ENCODE measurements at places on chromosomes 16 and 17.

- no peak for DNase-seq
Measured at GRCh38 chr17:77322514-77323412, 182.0 kb downstream of the SEC14L1 start.

- no peak for DNase-seq
Measured at GRCh38 chr17:82687375-82687861, 11.1 kb downstream of the RAB40B start.

DNA sequence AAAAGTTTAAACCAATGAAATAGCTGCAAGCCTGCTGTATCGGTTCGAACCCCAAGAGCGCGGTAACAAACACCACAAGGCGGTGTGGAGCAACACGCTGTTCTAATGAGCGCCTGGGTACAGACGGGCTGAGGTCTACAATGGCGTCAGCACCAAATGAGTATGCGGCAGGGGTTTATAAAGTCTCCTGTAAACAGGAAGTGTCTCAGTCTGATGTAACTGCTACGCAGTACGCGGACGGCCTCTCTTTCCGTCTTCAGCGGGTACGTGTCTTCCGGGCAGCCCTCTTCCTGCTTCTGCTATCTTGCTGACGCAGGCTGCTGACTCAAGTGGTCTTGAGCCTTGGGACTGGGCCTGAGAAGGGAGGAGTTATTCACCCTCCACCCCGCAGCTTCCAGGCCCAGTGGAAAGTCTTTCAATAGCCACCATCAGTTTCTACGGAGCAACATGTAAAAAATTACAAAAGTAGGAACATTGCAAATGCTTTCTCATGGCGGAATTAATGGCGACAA lies 40.5 kb upstream of the KCNJ2 start:
- DNase-seq: no peak

GRCh38 chr17:59825533-59826322 lies 67.0 kb downstream of the TUBD1 start:
- no peak for DNase-seq

GRCh38 chr16:15055141-15056053 lies 477 bp downstream of the NTAN1 start:
- peak; percentile 50 for DNase-seq

DNA sequence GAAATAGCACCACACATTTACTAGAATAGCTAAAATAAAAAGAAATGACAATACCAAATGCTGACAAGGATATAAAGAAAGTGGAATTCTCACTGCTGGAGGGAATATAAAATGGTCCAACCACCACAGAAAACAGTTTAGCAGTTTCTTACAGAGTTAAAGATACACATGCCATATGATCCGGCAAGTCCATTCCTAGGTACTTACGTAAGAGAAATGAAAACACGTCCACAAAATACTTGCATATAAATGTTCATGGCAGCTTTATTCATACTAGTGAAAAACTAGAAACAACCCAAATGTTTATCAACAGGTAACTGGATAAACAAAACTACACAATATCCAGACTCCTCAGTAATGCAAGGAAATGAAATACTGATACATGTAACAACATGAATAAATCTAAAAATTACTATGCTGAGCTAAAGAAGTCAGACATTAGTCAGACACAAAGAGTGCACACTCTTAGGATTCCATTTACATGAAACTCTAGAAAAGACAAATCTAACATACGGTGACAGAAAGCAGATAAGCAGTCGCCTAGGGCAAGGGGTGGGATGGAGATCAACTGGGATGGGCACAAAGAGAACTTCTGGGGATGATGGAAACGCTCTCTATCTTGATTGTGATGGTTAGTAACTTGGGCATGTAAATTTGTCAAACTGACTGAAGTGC lies 76.4 kb downstream of the SMG6 start:
- DNase-seq: no peak

DNA sequence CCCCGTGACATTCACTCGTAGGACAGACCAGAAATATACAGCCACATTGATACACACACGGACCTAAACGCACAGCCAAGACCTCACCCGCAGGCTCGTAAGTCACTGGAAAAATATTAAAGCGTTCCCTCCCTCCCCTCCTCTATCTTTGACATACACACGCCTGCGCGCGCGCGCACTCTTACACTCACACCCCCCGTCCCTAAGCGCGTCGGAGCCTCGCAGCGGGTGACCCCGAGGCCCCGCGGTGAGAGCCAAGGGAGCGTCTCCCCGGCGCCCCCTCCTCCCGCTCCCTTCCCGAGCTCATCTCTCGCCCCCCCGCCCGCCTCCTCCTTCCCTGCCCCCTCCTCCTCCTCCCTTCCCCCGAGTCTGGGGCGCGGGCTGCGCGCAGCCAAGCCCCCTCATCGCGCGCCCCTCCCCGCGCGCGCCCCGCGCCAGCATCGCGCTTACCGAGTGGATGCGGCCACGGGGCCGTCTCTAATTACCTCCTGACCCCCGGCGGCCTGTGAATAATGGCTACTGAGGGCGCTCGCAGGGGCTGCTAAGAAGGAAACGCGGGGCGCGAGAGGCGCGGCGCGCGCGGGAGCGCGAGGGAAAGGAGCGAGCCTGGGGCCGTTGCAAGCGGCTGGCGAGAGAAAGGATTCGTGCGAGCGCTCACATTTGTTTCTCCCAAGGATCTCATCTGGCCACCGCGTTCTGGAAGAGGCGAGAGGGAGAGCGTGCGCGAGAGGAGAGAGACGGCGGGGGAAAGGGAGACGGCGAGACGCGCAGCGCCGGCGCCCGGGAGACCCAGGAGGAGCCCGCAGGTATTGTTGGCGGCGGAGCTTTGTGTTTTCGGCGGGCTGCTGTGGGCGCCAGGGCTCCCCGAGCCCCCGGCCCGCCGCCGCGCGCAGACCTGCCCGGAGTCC lies 42.4 kb downstream of the RAI1 start:
- DNase-seq: no peak

GRCh38 chr17:78242024-78242742 lies 10.8 kb downstream of the TMEM235 start:
- no peak for DNase-seq

DNA sequence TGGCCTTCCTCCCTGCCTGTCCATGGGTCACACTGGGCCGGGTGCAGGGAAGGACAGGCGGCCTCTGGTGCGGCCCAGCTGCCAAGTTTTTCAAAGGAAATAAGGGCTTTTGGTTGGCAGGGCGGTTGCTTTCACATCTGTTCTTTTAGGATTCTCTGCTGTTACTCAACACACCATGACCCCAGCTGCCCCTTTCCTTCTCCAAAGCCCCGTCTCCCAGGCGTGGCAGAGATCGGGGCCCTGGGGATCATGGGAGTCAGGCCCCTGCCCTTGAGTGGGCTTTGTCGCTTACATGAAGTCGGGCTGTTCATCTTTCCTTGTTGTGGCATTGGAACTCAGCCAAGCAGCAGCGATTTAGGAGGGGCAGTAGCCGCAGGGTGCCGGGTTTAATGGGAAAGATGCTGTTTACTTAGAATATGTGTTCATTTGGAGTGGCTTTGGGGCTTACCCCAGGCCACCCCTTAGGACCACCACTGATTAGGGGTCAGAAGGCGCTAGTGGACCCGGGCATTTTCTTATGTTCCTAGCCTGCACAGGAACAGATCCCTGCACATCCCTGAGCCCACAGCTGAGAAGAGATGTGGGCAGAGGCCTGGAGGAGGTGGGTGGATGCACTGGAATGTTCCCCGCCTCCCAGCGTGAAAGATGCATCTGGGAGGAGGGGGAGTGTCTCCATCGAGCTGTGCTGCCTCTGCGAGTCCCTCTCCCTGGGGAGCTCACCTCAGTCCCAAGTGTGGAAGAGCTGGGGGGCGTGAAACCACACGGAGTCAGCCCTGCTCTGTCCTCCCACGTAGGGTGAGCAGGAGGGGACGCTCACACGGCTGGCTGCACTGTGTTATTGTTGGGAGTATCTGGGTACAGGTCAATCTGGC lies 6.8 kb upstream of the ADCY7 start:
- no peak for DNase-seq

DNA sequence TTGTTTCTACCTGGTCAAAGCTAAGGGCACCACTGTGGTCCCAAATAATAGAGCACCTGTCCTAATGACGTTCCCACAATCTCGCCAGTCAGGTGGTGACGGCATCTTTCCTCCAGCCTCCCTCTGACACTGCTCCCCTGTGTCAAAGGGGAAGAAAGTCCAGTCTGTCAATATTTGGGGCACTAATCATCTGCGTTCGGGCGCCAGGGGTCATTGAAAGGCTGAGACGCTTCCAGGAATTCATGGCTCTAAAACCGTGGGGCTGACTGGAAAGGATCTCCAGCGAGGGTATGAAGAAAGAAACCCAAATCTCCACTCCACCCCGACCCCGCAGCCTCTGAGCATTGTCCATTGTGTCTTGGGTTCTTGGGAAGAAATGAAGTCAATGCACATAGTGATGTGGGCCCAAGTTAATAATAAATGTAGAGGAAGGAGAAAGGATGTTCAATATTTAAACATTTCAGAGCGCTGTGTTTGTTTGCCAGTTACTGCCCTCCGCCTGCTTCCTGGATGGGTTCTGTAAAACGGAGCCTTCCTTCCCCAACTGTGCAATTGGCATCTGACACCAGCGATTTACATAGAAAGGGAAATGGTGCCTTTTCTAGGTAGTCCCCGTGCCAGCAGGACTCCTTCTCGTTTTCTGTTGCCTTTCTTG lies 103.2 kb downstream of the SOCS1 start:
- no peak for DNase-seq

DNA sequence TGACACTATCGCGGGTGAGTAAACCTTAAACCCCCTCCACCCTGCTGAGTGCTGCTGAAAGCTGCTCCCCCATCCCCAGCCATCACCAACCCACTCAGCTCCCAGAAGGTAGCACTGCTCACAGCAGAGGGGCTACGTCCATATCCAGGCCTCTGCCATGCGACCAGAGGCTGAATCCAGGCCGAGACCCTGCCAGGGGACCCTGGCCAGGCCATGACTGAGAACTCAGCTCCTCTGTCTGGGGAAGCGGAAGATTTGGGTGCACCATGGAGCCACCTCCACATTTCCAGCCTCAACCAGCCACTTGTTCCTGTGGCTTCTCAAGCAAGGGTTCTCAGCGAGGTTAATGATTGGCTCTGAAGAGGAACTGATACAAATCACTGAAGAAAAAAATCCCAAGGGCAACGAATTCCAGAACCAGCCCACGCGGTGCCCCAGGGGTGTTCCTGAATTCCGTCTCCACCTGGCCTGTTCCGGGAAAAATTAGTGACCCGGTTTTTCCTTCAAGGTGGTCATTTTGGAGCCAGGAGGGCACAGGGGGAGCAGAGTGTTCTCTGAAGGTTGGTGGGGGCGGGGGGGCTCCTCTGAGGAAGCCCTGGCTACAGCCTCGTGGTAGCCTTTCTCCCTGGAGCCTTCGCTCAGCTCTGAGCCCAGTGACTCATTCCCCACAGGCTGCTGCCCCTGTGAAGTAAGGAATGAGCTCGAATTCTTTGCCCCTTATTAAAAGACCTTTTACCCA lies 9.3 kb upstream of the SLC16A5 start:
- DNase-seq: no peak

DNA sequence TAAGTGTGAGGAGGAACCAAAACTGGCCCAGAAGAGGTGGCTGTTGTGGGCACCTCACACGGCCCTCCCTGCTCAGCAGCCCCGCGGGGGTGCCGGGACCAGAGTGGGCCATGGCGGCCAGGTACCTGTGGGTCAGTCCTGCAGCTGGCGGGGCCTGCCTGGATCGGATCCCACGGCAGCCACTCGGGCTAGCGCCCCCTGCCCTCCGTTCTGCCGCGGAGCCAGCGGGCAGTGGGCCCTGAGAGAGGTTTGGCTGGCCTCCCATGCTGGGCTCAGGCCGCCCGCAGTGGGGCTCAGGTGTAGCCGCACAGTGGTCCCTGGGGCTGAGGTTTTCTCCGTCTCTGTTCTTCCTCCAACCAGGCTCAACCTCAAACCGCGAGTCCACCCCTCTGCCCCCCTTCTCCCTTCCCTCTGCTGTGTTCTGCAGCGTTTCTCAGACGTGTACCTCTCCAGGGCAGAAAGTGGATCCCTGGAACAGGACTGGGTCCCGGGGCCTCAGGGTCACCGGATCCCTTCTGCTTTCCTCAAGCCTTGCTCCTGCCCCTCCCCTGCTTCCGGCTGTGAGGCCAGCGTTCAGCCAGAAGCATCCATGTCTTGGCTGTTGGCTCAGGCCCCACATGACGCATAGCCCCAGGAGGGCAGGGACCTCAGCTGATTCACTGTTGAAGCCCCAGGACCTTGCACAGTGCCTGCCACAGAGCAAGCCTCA lies 28.6 kb upstream of the ITGA3 start:
- DNase-seq: no peak

GRCh38 chr17:37385474-37385990 lies 9.7 kb downstream of the C17orf78 start:
- DNase-seq: no peak

DNA sequence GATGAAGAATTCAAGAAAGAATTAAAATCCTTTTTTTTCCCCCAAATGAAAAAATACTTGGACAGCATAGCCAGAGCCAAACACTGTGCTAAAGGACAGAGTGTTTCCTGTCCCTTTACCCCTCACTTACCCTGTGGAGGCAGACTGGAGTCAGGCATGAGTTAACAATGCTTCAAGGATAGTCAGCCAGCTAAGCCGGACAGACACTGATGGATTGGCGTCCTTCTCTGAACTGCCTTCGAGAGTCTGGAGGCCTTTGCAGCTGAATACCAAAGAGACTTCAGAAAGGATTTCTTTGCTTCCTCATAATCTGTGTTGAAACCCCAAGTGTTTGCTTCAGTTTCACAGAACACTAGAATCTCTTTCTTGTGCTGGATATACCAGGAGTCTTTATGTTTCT lies 4.6 kb downstream of the METTL9 start:
- DNase-seq: no peak

DNA sequence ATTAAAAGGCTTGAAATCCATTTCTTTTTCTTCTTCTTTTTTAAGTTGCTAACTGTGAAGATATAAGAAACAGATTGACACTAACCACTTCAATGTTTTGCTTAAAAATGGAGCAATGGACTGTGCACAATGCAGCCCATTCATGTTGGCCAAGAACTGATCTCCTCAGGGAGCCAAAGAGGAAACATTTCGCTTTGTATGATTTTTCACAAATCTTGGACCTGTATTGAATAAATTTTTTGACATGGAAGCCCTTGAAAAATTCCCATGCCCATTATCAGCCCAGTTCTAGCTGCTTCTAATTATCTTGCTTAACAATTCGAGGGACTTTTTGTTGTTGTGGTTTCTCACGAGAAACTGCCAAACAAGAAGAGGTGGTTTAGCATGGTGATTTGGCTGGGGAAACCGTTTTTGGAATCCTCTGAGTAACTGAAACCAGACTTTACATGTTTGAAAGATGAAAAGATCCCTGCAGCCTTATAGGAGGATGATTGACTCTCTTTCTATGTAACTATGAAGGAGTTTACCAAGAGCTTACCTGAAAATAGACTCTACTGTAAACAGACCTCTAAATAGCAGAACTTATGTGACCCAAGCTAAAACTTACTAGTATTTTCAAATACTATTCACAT lies 1389.4 kb upstream of the GOT2 start:
- no peak for DNase-seq

- DNase-seq: no peak
Measured at GRCh38 chr17:3896108-3896967, 3.5 kb upstream of the CAMKK1 start.

DNA sequence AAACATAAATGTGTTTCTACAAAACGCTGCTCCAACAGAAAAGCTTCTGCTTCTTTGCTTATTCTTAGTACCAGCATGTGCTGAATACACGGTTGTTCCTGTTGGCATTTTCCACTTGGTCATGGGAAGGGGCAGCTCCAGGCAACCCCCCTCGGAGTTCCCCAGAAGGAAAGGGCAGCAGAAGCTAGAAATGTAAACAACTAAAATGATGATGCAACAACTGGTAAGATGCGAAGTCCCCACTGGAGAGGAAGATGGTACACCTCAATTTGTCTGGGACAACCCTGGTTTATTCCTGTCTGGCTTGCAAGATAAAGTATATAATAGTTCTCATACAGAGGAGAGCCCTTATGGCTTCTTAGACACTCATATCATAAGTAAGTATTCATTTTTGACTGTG lies 9.2 kb upstream of the CCL13 start:
- DNase-seq: no peak

GRCh38 chr17:1137465-1137894 lies 42.3 kb downstream of the ABR start:
- no peak for DNase-seq
